Urothelium cell line (cell line): ENCODE measurements at places on chromosomes 2 and 18.

DNA sequence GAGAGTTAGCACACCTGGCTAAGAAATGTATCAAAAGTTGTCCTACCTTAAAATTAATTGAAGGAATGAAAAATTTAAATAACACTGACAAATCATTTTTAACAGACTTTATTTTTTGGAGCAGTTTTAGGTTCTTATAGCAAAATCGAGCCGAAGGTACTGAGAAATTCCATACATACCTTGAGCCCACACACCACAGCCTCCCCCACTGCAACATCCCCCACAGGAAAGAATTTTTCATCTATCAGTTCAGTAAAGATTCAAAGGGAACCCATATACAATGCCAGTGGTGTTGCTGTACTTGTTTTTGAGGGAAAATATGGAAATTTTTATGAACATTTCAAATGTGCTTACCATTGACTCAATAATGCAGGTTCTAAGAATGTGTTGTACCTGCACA lies 169.8 kb upstream of the HS6ST1 start:
- peak; percentile 38 for DNase-seq

- DNase-seq: no peak
These were observed 10.6 kb downstream of the AFG3L2 start for GRCh38 chr18:12366379-12366778.

DNA sequence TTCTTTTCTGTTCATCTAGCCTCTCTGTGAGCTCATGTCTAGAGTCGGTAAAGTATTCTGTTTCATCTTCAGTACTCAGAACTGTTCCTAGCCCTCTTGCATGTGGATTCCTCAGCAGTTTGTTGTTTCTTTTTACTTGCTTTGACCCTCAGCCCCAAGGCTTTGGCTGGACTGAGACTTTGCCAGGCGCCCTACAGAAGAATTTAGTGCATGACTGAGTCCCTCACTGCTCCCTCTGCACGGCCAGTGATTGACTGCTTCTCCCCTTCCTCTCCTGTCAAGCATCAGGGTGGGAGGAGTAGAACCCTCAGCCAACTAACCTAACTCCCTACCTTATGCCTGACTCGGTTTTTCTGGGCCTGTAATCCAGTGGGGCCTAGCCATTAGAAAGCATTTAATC lies 109.8 kb downstream of the ESCO1 start:
- DNase-seq: no peak

- DNase-seq: no peak
These were observed 335.8 kb downstream of the TRIB2 start for GRCh38 chr2:13052547-13052946.

GRCh38 chr2:117972476-117973123 lies 41.3 kb downstream of the CCDC93 start:
- DNase-seq: no peak

GRCh38 chr2:230898713-230899091 lies 26.3 kb downstream of the GPR55 start:
- no peak for DNase-seq

DNA sequence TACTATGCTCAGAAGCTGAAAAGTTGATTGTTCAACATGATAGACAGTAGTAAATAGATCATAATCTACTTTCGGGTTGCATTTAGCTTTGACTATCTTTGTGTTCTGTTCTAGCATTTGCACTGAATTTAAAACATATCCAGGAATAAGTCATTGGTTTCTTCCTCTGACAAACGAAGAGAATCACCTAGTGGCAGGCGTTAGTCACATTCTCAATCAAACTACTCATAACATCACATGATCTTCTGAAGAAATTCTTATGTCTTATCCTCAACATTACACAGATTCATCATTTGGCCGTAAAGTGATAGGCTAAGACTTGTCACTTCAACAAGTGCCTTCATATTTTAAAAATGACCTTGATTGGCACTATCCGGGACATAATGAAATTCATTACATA lies 63.6 kb upstream of the TTC21B start:
- DNase-seq: no peak

GRCh38 chr2:26672112-26672817 lies 20.3 kb upstream of the KCNK3 start:
- no peak for DNase-seq

GRCh38 chr2:138930571-138930970 lies 150.4 kb upstream of the NXPH2 start:
- DNase-seq: no peak

DNA sequence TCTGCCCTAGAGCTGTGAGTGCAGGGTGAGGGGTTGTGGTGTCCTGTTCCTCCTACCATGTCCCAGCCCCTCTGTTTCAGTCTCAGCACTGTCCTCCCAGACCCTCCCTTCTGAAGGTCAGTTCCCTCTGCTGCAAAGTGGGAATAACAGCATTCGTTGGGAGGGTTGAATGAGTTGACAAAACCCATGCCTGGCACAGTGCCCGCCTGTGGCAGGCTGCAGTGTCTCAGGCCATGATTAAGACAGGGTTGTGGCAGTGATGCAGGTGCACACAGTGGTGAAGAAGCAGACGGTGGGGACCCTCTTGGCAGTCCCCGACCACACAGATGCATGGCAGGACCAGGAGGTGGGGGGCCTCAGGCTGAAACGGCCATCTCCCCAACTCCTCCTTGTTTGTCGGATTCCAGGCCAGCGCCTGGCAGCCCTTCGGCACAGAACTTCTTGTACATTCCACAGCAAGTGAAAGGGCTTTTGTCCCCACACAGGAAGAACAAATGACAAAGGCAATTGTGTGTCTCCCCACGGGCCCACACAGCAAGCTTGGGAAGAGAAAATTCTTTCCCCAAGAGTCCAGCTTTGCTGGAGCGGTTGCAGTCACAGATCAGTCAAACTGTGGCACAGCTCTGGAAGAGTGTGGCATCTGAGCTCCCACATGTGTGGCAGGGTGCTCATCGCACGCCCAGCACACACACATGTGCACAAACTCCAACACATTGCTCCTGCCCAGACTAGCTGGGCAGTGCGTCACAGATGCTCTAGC lies 92.0 kb upstream of the MSH2 start:
- DNase-seq: peak; percentile 61

DNA sequence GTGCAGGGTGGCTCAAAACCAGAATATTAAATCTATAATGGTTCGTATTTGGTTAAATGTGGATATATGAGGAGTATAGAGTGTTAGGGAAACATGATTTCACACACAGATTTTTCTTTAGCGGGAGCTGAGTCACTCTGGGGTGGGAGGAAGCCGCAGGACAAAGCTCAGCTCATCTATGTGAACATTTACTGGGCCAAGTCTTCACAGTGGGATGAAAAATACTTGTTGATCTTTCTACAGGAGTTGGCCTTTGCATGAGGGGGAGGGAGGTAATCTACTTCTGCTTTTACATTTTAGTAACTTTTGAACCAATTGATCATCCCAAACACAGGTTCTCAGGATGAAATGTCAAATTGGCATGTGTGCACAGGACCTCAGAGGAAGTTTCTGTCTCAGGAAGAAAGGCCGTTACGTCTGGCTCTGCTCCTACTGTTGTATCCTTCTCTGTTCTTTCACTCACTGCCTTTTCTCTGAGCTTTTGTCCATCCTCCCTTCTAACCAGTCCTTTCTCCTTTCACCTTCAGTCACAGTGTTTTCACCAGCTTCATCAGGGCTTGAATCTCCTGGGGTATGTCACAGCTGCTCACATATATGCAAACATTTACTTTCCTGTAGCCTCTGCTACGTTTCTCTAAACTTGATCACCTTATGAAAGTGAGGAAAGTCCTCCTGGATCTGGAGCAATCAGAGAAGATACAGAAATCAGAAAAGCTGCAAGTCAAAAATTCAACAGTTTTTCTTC lies 943.3 kb upstream of the FANCL start:
- peak; percentile 26 for DNase-seq

- no peak for DNase-seq
These were observed 17.1 kb downstream of the PKP4 start for GRCh38 chr2:158473719-158474392.

DNA sequence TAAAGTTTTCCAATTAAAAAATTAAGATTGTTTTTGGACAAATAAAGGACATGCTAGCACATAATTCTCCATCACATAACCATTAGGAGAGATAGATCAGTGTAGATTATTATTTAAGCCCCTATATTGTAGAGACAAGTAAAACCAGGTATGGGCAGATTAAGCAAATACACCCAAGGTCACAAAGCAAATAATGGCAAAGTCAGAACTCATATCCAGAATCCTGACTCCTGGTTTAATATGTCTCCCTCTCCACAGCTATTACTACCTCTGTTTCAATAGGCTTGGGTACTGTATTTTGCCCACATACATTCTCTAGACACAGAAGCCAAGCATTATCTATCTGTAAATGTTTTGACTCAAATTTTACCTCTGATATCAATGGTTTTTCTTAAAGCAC lies 282.3 kb downstream of the EPHA4 start:
- DNase-seq: no peak
